Myocyte (in vitro differentiated cells): ENCODE measurements at places on chromosomes 1 and 21. TPM values are rescaled to one million over a fixed set of nuclear protein-coding genes. Genes with fewer than 3 reads are reported as not detected.

The CD52 gene
- total RNA-seq, result not detected in 2 replicates

GRCh38 chr21:42031816-42032215, 21.7 kb upstream of the ZBTB21 start:
- peak; percentile 46 for DNase-seq

GRCh38 chr1:202010180-202011015, at the start of gene ELF3:
TSS of gene ELF3 (plus strand) at chr1:202010587. CDS start at chr1:202011137, 550 bp downstream.
- DNase-seq, result no peak

DNA sequence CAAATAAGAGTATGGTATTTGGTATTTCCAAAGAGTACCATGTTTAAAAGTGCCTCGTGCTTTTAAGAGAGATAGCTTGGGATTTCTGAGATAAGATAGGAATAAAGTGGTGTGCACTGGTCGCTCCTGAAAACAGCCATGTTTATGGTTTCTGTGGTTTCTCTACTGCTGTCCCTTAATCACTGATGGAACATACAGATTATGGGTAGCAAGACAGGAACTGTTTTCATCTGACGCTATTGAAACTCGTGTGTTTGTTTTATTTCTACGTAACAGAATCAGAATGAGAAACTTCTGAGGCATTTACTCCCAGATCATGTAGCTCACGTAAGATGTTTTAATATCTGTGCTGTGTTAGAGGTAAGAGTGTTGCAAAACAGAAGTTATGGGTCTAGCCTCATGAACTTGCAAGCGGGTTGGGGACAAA, 126.0 kb downstream of the KIAA0319L start:
- DNase-seq, result no peak

The NLRP3 gene
- total RNA-seq, result 0.05 TPM in 1 of 2 replicates, not detected in the other
